HS-5 (cell line): ENCODE measurements at places on chromosomes 12 and 14.

DNA sequence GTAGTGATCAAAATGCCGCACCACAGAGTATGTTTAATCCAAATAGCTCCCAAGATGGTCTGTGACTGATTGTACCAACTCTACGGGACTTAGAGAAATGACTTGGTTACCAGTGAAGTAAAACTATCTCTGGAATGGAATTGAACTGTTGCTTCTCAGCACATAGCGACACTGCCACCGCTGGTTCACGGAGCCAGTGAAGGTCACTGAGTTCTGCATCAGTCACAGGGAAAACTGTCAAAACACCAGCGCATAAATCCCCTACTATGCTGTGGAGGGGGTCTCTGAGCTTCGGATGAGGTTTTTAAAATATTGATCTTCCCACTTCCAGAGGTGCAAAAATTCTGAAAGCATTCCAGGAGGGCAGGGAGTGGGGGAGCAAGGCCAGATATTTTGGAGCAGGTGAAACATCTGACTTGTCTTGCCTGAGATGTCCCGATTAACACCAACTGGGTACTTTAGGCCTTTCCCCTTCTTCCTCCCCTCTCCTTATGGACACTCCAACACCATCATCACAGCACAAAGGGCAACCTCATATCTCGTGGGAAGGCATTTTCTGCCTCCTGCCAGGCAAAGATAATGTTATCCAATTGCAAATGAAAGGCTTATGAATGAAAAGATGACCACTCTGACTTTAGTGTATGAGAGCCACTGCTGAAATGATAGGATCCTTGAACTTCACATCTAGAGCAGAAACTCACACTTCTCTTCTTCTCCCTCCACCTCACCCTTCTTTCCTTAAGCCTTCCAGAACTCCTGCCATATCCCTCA is 2.0 kb upstream of the PLXNC1 start:
- DNase-seq: no peak

DNA sequence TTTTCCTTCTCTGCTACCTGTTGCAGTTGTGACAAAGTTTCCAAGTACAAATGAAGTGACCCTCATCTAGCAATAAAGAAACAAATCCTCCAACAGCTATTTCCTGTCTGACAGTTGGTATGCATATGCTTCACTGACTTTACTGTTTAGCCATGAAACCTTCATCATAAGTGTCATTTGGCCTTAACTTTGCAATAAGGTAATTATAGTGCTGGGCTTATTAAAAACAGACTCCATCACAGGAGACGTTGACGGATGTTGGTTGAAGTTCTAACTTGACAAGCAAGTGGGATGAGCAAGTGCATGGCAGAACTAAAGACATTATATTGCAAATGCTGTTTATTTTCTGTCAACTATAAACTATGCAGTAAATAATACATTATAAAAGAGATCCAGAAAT is 425.2 kb downstream of the RPS29 start:
- no peak for DNase-seq

GRCh38 chr14:70027785-70028428 is 148.7 kb downstream of the SMOC1 start:
- DNase-seq: peak; percentile 2

- no peak for DNase-seq
These were observed 50.8 kb downstream of the RPS6KA5 start for GRCh38 chr14:91009501-91010152.

GRCh38 chr14:66022526-66022925 is 463.6 kb upstream of the CCDC196 start:
- DNase-seq: no peak

GRCh38 chr12:52949413-52950331 is 754 bp downstream of the KRT18 start:
- DNase-seq: peak; percentile 86

- no peak for DNase-seq
These were observed 116.8 kb downstream of the GLT1D1 start for GRCh38 chr12:128970110-128970509.

- DNase-seq: no peak
These were observed 41.8 kb upstream of the FRMD6 start for GRCh38 chr14:51609955-51610283.

DNA sequence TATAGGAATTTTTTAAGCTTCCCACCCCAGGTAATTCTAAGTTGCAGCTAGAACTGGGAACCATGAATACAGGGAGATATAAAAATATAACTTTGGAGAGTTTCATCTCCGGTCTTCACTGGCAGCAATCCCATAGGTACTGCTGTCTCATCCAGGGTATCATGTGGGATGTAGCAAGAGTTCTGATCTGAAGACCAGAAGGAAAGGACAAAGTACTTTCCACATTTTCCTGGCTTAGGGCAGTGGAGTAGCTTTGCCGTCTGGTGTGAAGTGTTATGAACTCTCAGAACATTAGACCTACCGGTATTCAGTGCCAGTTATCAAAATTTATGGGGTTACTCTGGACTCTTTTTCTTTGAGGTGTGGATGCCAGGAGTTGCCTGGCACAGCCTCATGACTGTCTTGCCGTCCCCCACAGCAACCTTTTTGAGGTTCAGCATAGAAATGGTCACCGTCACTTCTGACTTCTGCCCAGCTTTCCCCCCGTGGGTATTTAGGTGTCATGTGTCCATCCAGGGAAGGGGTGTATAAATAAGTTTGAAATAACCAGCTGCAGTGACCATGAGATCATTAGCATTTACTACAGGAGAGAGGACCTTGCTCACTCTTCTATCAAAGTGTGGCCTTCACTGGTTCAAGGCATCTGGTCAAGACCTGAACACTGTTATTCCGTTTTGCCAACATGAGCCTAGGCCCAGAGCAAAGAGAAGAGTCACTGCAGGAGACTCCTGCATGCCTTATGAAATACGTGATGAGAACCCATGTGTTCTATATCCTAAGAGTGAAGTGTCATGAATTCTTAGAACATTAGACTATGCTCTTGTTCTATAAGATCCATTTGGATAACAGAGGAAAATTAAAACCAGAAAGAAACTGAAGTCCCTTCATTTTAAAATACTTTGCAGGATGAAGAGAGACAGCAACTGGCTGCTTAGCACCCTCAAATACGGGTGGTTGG is 22.2 kb downstream of the TMEM233 start:
- no peak for DNase-seq

- DNase-seq: no peak
These were observed 27.0 kb downstream of the SMUG1 start for GRCh38 chr12:54161481-54162437.

DNA sequence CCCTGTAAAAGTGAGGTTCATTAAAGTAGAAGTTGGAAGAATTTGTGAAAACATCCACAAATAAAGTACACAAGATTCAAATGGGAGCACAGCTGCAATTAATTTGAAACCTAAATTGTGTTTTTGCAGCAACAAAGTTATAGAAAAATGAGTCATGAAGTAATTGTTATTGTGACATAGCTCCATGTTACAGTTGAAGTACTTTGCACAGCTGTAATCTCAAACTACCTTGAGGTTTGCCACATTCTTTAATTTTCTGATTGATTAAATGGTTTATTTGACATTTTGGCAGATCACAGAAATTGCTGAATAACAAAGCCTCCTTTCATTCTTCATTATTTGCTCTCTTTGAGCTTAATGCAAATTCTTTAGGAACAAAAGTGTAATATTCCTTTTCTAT is 111.3 kb downstream of the RMST start:
- no peak for DNase-seq
